ENCODE measurements at places on chromosomes 12 and 14.
A peak's percentile ranks its signal among the peaks of the same experiment; 100 is the strongest.

DNA sequence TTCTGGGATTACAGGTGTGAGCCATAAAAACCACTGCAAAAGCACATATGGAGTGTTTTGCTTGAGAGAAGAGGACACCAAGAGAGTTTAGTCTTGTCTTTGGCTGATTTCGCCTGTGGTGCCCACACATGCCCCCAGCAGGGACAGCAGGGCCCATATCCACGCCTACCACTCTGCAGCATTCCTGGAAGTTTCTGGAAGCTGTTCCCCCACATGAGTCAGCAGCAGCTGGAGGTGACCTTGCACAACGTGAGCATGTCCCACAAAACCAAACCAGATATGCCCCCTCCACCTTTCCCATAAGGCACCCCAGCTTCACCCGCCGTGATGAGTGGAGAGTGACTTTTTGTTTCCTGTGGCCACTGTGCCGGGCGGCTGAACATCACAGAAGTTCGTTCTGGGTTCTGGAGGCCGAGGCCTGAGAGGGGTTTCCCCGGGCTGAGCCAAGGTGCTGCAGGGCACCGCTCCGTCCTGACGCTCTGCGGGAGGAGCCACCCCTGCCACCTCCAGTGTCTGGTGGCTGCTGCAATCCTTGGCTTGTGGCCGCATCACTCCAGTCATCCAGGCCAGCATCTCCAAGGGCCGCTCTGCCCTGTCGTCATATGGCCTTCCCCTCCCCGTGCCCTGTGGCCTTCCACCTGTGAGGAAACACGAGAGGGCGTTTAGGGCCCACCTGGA is 4.7 kb downstream of the ASPG start:
- DNase-seq: no peak

DNA sequence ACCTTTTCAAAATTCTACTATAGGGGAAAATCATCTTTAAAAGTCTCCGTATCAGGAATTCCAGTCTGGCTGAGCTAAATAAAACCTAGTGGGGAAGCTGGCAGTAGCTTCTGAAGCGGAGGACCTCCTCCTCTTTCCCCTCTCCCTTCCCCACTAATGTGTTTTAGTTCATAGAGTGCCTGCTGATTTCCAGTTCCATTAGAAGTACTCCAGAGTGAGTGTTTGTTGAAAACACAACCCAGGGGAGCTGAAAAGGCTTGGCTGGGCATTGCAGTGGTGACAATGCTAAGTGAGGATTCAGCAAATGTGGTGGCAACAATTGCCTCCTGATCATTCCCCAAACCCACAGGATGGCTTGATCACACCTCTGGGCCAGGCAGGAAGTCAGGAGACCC is 144.2 kb upstream of the FRMD6 start:
- peak; percentile 30 for DNase-seq

GRCh38 chr14:28756269-28756883 is 10.2 kb upstream of the FOXG1 start:
- DNase-seq: no peak

DNA sequence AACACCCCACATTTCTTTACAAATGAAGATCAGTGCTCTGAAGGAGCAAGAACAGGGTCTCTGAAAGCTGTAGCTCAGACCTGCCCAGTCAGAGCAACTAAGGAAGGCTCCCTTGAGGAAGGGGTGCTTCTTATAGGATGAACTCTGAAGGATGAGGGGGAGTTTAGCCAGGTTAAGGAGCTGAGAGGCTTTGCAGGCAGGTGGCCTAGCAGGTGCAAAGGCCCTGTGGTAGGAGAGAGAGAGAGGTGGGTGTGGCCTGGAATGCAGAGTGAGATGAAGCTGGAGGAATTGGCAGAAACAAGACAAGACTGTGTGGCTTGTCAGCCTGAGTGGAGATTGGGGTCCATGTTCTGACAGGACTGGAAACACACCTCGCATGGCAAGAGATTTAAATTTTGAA is 20.5 kb upstream of the FAM222A start:
- no peak for DNase-seq

All from fibroblast of skin of back (primary cell).